ENCODE measurements at places on chromosomes 16 and 17. TPM values are rescaled to one million over a fixed set of nuclear protein-coding genes. Genes with fewer than 3 reads are reported as not detected.

The CMTM1 gene
- polyA plus RNA-seq = 2.1 TPM

The CHD9NB gene
- 3.0 TPM for polyA plus RNA-seq

The TMEM256 gene
- polyA plus RNA-seq = 166 TPM

The CPD gene
- 26.9 TPM for polyA plus RNA-seq

The ASPHD1 gene
- 21.6 TPM for polyA plus RNA-seq

The HS3ST3A1 gene
- not detected for polyA plus RNA-seq

The FBXO39 gene
- polyA plus RNA-seq = not detected

The SGSH gene
- 24.0 TPM for polyA plus RNA-seq

The CEP295NL gene
- 0.34 TPM for polyA plus RNA-seq
